CD8-positive, alpha-beta memory T cell (primary cell): ENCODE measurements at places on chromosomes 1 and 21. TPM values are rescaled to one million over a fixed set of nuclear protein-coding genes. Genes with fewer than 3 reads are reported as not detected.

Gene ZNF644
- 49.7 TPM for total RNA-seq

DNA sequence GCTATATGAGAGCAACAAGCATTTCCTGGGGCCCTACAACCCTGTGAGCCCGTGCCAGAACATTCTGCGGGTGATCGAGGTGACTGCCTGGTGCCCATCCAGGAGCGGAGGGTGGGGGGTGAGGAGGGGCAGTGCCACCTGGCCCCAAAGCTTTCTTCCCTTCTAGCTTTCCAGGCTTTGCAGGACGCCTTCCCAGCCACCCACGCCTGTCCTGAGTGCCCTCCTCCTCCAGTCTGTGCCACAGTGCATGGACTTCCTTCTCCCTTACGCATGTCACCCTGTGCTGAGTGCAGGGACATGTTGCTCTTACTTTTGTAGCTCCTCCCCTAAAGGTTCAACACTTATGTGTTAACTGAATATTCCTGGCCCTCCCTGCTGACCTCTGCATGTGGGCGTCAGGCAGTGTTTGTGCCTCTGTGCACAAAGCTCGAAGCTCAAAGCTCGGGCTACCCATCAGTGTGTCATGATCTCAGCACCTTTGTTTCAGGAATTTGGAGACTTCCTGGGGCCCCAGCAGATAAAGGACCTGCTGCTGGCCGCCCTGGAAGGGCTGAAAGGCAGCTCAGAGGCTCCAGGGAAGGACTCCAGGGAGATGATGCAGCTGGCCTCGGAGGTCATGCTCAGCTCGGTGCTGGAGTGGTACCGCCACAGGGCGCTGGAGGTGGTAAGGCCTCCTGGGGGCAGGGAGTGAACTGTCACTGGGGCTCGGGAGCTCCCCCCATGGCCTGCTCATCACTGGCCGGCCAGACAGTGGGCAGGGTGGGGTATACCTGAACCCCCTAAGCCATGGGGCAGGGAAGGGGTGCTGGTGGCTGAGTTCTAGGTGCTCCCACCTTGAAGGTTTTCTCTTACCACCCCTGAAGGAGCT, 36.7 kb upstream of the TTC4 start:
- DNase-seq: no peak
- no peaks in the 10 kb centered on the region for H3K4me1 ChIP-seq
- no peaks in the 10 kb centered on the region for H3K36me3 ChIP-seq
- no peaks in the 10 kb centered on the region for H3K27me3 ChIP-seq

Gene ADAMTS5
- not detected for total RNA-seq

Gene HEYL
- total RNA-seq: 0.09 TPM

GRCh38 chr21:44764319-44765230, 37.0 kb downstream of the UBE2G2 start:
- H3K36me3 ChIP-seq: no peaks in the 10 kb centered on the region
- peaks cover 20% of the 10 kb centered on the region for H3K4me1 ChIP-seq
- no peak for DNase-seq

Gene IL19
- not detected for total RNA-seq

- no peak overlapping the region for H3K27ac ChIP-seq
- H3K36me3 ChIP-seq: no peaks in the 10 kb centered on the region
- H3K4me3 ChIP-seq: no peak overlapping the region
- no peaks in the 10 kb centered on the region for H3K27me3 ChIP-seq
Measured at GRCh38 chr1:199283794-199284193, 645.0 kb downstream of the PTPRC start.

DNA sequence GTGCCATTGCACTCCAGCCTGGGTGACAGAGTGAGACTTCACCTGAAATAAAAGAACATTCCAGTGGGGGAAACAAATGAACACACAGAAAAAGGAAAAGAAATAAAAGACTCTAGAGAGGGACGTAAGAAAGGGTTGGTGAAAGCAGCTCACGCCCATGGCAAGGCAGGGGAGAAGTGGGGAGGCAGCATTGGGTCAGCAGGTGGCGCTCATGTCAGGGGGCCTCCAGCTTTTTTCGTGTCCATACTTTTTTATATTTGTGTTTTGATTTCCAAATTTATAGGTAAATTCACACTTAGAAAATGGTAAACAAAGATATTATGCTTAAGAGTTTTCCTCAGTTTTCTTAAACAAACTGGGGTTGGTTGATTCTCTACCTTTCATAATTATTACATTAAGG, 45.5 kb downstream of the VPS13D start:
- H3K36me3 ChIP-seq: peaks cover 33% of the 10 kb centered on the region
- no peak overlapping the region for H3K4me3 ChIP-seq
- no peak for DNase-seq
- no peak overlapping the region for H3K27ac ChIP-seq
- H3K27me3 ChIP-seq: no peaks in the 10 kb centered on the region

- DNase-seq: no peak
- no peak overlapping the region for H3K27ac ChIP-seq
- H3K4me3 ChIP-seq: no peak overlapping the region
- H3K36me3 ChIP-seq: no peaks in the 10 kb centered on the region
Measured at GRCh38 chr21:37700641-37701202, 215.5 kb downstream of the KCNJ6 start.

Gene ECM1
- total RNA-seq: 1.3 TPM

- H3K4me1 ChIP-seq: no peaks in the 10 kb centered on the region
- no peak overlapping the region for H3K27ac ChIP-seq
- no peaks in the 10 kb centered on the region for H3K36me3 ChIP-seq
- no peak overlapping the region for H3K4me3 ChIP-seq
- no peak for DNase-seq
- peaks cover 7% of the 10 kb centered on the region for H3K27me3 ChIP-seq
Measured at GRCh38 chr1:205541161-205541886, 36.9 kb downstream of the CDK18 start.

GRCh38 chr1:67110352-67110751, 24.4 kb downstream of the C1orf141 start:
- H3K4me1 ChIP-seq: no peaks in the 10 kb centered on the region
- no peak overlapping the region for H3K27ac ChIP-seq
- no peaks in the 10 kb centered on the region for H3K27me3 ChIP-seq

DNA sequence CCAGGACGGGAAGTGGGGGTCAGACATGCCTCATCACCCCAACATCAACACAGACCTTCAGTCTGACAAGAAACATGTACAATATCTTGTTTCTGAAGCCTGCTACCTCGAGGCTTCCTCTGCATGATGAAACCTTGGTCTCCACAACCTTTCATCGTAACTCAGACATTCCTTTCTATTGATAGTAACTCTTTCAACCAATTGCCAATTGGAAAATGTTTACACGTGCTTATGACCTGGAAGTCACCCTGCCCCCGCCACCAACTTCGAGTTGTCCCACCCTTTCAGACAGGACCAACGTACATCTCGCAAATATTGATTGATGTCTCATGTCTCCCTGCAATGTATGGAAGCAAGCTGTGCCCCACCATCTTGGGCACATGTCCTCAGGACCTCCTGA, 159.5 kb downstream of the ETS2 start:
- no peak for DNase-seq
- no peaks in the 10 kb centered on the region for H3K27me3 ChIP-seq
- no peaks in the 10 kb centered on the region for H3K36me3 ChIP-seq
- H3K27ac ChIP-seq: no peak overlapping the region
- no peak overlapping the region for H3K4me3 ChIP-seq

- H3K27me3 ChIP-seq: no peaks in the 10 kb centered on the region
- H3K27ac ChIP-seq: no peak overlapping the region
- H3K4me1 ChIP-seq: no peaks in the 10 kb centered on the region
- H3K36me3 ChIP-seq: no peaks in the 10 kb centered on the region
- DNase-seq: no peak
Measured at GRCh38 chr21:22115746-22116145, 1117.5 kb downstream of the NCAM2 start.

GRCh38 chr1:83762039-83762365, 236.9 kb downstream of the TTLL7 start:
- no peaks in the 10 kb centered on the region for H3K4me1 ChIP-seq
- DNase-seq: no peak
- no peaks in the 10 kb centered on the region for H3K36me3 ChIP-seq
- H3K4me3 ChIP-seq: no peak overlapping the region
- H3K27ac ChIP-seq: no peak overlapping the region

- no peaks in the 10 kb centered on the region for H3K27me3 ChIP-seq
- H3K4me1 ChIP-seq: peaks cover 27% of the 10 kb centered on the region
- peaks cover 9% of the 10 kb centered on the region for H3K36me3 ChIP-seq
- no peak for DNase-seq
- peak overlapping the region; percentile 47 for H3K4me3 ChIP-seq
Measured at GRCh38 chr1:227735539-227736285, 477 bp downstream of the SNAP47 start.

Gene OLIG2
- total RNA-seq: not detected

DNA sequence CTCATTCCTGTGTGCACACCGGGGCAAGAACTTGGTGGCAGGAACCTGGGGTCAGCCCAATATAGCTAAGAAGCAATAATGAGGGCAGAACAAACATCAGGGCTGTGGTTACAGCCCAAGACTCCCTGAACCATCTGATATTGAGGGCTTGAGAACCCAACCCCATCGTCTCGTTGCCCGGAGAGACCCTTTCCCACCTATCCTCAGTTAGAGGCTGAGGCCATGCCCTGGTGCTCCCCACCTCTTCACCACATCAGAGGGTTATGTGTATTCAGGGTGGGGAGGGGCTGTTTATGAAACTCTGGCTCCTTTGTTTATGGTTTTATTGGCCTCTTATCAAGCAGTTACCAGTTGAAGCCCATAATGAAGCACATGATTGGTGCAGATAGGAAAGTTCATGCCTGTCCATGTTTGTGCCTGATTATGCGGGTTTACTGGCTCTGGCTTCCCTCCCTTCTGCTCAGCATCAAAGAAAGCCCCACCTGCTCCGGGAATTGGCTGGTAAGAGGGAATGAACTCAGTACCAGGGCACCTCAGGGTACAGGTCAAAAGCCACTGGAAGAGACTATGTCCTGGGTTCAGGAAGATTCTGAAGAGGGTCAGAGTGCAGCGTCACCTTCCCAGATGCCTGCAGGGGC, 14.5 kb downstream of the NUAK2 start:
- H3K4me3 ChIP-seq: no peak overlapping the region
- H3K36me3 ChIP-seq: peaks cover 83% of the 10 kb centered on the region
- H3K4me1 ChIP-seq: peaks cover 40% of the 10 kb centered on the region
- H3K27me3 ChIP-seq: no peaks in the 10 kb centered on the region
- DNase-seq: no peak

DNA sequence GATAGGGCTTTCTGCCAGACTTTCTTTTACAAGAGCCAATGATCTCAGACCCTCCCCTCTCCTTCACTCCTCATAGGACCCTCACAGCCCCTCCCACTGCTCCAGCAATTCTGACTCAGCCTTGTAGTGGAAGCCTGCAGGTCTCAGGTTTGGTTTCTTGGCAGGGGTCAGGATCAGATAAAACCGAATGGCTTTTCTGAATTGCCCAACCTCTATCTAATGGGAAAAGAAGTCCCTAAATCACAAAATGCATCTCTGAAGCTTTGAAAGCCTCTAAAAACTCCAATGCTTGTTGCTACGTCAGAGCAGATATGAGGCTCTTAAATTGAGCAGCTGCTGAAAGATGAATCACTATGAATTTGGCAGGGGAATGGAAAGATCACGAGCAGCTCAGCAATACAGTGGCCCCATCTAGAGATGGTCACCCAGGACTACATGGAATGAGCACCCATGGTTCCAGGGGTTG, 74.5 kb downstream of the NID1 start:
- H3K27me3 ChIP-seq: no peaks in the 10 kb centered on the region
- H3K4me3 ChIP-seq: no peak overlapping the region
- no peaks in the 10 kb centered on the region for H3K36me3 ChIP-seq
- no peak for DNase-seq
- H3K27ac ChIP-seq: no peak overlapping the region
- no peaks in the 10 kb centered on the region for H3K4me1 ChIP-seq

- no peaks in the 10 kb centered on the region for H3K27me3 ChIP-seq
- no peak overlapping the region for H3K4me3 ChIP-seq
- H3K36me3 ChIP-seq: no peaks in the 10 kb centered on the region
- H3K27ac ChIP-seq: no peak overlapping the region
- no peak for DNase-seq
Measured at GRCh38 chr1:94617134-94617805, 75.7 kb upstream of the F3 start.

Gene ALX3
- not detected for total RNA-seq

Gene CAMK2N1
- 2.8 TPM for total RNA-seq

GRCh38 chr21:34105947-34106541, 32.7 kb downstream of the MRPS6 start:
- H3K4me1 ChIP-seq: peaks cover 10% of the 10 kb centered on the region
- H3K4me3 ChIP-seq: no peak overlapping the region
- H3K36me3 ChIP-seq: no peaks in the 10 kb centered on the region
- no peaks in the 10 kb centered on the region for H3K27me3 ChIP-seq
- H3K27ac ChIP-seq: no peak overlapping the region

Gene CAMSAP2
- total RNA-seq: 2.7 TPM

GRCh38 chr1:210070531-210070930, 132.5 kb downstream of the SYT14 start:
- H3K36me3 ChIP-seq: no peaks in the 10 kb centered on the region
- no peak for DNase-seq
- H3K27me3 ChIP-seq: peaks cover 4% of the 10 kb centered on the region
- no peak overlapping the region for H3K27ac ChIP-seq

GRCh38 chr21:45074048-45074817, at the start of gene ADARB1:
Gene ADARB1, plus strand, starts transcription at chr21:45074580. Its CDS starts 97,077 bp downstream, at chr21:45171657.
- H3K27ac ChIP-seq: peak within 1 kb of the TSS; percentile 43
- H3K36me3 ChIP-seq: no peaks in the 10 kb centered on the region
- peaks cover 44% of the 10 kb centered on the region for H3K4me1 ChIP-seq

Gene ITLN2
- total RNA-seq: not detected

Gene DOP1B
- total RNA-seq: 15.2 TPM

GRCh38 chr21:35020902-35021301, 28.2 kb downstream of the RUNX1 start:
- H3K36me3 ChIP-seq: no peaks in the 10 kb centered on the region
- DNase-seq: no peak
- H3K27me3 ChIP-seq: no peaks in the 10 kb centered on the region
- no peak overlapping the region for H3K4me3 ChIP-seq
- no peak overlapping the region for H3K27ac ChIP-seq

Gene FCRL2
- not detected for total RNA-seq

DNA sequence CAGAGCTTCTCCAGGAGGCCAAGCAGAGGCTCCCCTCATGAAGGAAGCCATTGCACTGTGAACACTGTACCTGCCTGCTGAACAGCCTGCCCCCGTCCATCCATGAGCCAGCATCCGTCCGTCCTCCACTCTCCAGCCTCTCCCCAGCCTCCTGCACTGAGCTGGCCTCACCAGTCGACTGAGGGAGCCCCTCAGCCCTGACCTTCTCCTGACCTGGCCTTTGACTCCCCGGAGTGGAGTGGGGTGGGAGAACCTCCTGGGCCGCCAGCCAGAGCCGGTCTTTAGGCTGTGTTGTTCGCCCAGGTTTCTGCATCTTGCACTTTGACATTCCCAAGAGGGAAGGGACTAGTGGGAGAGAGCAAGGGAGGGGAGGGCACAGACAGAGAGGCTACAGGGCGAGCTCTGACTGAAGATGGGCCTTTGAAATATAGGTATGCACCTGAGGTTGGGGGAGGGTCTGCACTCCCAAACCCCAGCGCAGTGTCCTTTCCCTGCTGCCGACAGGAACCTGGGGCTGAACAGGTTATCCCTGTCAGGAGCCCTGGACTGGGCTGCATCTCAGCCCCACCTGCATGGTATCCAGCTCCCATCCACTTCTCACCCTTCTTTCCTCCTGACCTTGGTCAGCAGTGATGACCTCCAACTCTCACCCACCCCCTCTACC, 19.1 kb downstream of the CSF1 start:
- DNase-seq: no peak
- no peak overlapping the region for H3K4me3 ChIP-seq
- no peaks in the 10 kb centered on the region for H3K4me1 ChIP-seq
- H3K27ac ChIP-seq: no peak overlapping the region
- no peaks in the 10 kb centered on the region for H3K36me3 ChIP-seq
